ENCODE measurements at places on chromosomes 2 and 18.

DNA sequence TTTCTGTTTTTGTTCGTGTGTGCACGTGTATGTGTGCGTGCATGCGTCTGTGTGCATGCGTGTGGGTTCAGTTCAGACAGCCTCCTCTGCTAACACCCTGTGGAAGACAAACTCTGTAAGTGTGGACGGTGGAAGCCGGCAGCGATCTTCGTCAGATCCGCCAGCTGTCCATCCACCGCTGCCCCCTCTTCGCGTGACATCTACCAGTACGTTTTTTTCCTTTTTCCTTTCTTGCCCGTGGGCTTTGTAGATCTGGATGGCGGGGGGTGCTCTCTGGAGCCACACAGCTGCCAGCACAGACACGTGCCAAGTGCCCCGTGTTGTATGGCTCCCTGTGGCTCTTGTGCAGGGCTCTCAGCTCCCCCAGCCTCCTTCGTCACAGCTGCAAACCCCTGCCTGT lies 32.3 kb downstream of the ITGB1BP1 start:
- DNase-seq: no peak

DNA sequence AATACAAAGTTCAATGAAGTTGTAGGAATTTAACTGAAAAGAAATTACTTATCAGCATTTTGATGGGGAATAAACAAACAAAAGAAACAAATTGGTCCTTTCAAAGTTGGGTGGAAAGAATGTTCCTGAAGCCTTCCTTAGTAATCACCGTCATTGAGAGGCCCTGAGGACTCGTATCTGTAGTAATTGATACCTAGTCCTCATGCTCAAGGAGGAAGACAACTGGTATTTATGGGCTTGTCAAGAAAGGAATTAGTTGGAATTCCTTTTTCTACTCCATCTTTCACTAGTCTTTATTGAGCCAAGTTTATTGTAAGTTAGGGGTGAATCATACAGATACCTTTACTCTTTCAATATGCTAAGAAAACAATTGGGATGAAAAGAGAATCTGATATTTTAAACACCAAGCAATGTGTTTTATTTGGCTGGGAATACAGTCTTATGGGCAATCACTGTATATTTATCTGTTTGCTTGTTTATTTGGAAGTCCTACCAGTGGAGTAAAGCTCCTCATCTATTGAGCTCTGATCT lies 324.8 kb downstream of the ARHGAP15 start:
- DNase-seq: no peak

GRCh38 chr18:23058746-23059415 lies 76.4 kb upstream of the CABLES1 start:
- no peak for DNase-seq

DNA sequence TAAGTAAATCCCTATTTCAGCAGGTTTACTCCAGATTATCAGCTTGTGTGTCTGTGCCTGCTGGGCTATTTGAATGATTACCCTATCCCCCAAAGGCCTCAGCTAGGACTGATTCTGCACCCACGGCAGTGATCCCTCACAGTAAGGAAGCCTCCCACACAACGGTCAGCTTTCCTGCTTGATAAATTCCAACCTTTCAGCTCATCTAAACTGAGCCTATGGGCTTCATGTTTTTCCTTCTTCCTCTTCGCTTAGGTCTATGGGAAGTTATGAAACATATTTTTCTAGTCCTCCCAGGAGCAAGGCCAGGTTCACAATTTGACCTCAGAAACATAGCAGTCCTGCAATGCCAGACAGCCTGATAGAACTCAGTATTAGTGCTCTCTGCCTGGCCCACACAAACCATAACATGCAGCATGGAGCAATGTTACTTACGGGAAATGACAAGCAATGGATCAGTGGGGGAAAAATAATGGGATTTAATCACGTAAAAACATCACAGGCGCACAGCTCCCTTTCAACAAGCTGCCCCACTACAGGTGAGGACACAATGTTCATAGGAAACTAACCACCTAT lies 170.9 kb downstream of the ZNF521 start:
- no peak for DNase-seq

- no peak for DNase-seq
These were observed 179.0 kb downstream of the TRABD2A start for GRCh38 chr2:84701880-84702279.

DNA sequence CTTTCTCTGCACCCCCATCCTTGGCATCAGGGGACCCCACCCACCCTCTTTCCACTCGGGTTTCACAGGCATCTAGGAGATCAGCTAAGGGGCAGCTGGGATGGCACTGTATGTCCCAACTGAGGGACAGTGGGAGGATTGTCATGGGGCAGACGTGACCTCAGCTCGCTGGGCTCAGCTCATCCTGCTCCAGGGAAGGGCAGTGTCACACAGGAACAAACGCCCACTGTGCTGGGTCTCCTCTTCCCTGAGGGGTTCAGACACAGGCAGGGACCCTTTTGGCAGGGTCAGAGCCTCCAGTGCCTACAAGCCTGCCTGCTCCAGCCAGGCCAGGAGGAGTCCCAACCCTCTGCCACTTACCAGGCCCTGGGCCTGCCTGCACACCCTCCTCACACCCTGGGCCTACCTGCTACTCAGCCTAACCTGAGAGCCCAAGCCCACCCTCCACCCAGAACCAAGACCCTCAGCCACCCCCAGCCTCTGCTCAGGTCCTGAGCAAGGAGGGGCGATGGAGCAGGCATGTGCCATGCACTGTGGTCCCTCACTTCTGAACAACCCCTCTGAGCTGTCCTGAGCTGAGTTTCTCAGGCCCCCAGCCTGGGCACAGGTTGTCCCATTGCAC lies 68.2 kb downstream of the HS1BP3 start:
- no peak for DNase-seq

- DNase-seq: no peak
These were observed 89.7 kb upstream of the CXCR4 start for GRCh38 chr2:136207665-136208064.
